ENCODE measurements at places on chromosomes 7 and 10.

DNA sequence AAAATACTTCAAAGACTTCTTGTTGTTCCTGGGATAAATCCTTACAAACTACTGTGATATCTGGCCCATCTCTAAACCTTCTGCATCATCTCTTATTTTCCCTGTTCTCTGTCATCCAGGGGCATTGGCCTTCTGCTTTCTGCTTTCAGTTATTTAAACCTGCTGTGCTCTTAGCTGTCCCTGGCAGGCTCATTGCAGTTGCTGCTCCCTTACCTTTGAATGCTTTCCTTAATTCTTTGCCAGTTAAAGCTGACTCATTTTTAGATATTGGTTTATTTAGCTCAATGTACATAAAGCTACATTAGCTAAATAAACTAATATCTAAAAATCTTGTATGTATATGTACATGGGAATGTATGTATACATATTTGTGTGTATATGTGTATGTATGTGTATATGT, 40.6 kb upstream of the CD36 start:
- no peak for DNase-seq

DNA sequence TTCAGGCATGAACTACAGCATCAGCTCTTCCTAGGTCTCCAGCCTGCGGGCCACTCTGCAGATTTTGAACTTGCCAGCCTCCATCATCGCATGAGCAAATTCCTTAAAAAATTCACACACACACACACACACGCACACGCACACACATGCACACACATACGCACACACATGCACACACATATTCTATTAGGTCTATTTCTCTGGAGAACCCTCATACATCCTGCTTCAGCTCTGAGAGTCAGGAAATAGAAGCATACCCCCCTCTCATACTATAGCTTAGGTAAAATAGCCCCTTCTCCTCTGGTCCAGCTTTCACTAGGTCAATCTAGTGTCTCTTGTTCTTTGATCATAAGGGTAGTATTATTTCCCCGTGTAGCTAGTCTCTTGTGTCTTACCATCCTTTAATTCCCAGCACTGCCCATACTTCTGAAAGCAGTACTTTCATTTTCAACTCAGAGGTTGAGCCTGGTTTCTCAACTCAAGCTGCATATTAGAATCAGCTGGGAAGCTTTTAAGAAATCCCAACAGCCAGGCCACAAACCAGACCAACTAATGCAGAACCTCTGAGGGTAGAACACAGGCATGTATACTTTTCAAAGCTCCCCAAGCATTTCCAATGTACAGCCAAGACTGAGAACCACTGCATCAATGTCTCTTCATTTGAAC, 30.9 kb upstream of the ITGB8 start:
- no peak for DNase-seq

DNA sequence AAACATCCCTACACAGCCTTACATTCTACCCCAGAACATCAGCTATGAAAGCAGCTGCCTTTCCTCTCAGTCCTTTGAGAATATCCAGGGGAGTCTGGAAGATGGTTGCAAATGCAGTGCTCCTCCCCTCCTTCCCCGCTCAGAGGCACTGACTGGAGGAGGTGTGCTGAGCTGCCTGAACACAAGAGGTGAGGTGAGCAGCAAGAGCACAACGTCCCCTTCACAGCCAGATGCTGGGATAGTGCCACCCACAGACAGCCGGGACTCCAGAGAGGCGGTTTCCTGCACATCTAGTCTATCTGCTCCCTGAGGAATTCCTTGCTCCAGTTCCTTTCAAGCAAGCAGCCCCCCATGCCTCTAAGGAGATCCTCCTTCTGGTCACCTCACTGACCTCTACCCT, 74.2 kb downstream of the EZH2 start:
- no peak for DNase-seq

GRCh38 chr10:106224676-106225075, 939.8 kb downstream of the SORCS1 start:
- no peak for DNase-seq

DNA sequence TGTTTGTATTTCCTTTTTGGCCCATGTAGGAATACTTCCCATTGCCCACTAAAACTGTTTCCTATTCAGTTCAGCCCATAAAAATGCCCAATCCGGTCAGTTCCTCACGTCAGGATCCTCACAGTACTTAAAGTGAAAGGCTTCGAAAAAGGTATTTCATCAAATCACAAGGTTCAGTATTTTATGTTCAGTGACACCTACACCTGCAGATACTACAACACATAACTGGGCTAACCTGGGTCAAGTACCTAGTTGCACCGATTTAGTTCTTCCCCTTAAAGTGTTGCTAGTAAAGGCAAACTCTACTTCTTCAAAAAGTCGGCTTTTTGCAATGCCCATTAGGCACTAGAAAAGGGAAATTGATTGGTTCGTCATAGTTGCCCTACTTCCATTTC, 1.1 kb downstream of the SNX13 start:
- no peak for DNase-seq

DNA sequence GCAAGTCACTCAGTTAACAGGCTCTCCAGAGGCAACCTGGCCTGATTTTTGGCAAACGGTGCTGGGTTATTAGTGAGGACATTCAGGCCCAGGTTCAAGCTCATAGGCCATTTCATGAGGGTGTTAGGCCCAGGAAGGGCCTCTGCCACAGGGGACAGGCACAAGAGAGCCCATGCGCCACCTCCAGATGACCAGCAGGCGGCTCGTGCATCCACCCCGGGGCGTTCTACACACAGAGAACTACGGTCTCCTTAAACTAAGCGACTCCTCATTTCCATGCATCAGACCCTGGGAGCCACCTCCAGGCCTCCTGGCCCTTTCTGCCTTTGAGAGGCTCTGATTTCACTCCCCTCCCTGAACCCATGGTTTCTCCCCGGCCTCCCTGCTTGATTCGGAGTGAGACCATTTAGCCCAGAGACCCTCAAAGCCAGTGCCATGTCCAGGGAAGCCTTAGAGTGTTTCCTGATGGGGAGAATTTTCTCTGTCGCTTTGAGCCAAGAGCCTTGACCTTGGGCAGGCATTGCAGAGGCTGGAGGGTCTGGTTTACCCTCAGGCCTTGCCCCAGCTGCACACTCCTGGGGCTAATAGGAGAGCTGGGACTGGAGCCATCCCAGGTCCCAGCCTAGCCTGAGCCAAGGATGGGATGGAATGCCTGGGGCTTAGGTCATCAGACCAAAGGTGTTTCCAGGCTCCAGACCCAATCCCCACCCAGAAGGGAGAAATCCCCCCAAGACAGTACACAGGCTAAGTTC, 188.0 kb downstream of the GRID1 start:
- DNase-seq: no peak

- DNase-seq: no peak
Observed at GRCh38 chr7:137694405-137694804, 152.4 kb downstream of the DGKI start.

- DNase-seq: no peak
Observed at GRCh38 chr10:93352638-93353383, 129.3 kb downstream of the MYOF start.

DNA sequence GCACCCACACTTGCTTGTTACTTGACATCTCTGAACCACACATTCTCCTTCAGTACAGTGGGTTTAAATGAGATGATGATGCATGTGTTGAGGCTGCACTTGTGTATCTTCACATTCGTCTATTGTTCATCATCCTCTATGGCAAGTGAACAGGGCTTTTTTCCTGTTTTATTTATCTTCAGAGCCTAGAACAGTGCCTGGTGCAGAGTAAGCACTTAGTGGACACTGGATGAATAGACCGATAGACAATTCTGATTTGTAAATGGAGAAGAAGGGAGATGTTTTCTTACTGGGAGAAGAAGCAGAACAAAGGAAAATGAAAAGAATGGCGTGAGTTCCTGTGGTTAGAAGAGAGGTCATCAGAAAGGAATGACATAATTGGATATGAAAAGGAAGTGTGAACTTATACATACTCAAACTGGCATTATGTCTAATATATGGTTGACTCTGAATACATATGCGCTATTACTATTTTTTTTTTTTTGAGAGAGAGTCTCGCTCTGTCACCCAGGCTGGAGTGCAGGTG, 99.7 kb downstream of the AVL9 start:
- DNase-seq: no peak

DNA sequence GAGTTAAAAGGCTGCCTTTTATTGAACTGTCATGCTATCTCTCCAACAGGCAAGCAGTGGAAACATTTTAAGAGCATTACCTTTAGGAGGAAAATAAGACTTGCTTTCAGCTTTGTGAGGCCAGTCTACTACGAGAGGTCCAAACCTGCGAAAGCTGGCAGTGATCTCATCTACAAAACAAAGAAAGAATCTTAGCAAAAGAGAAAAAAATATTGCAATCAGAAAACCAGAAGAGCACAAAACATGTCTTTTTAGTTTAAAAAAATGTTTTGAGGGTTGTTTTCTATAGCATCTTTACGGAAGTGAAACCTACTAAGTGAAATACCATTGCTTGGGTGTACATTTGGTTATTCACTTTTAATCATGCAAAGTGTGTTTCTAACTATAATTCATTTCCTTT, 147.9 kb downstream of the CPEB3 start:
- no peak for DNase-seq

GRCh38 chr7:16586081-16586874, 59.3 kb downstream of the ANKMY2 start:
- DNase-seq: no peak

GRCh38 chr7:90469554-90469953, at the start of gene PTTG1IP2:
PTTG1IP2 (plus strand) TSS chr7:90469639; CDS start chr7:90469787, 148 bp downstream.
- DNase-seq: no peak

DNA sequence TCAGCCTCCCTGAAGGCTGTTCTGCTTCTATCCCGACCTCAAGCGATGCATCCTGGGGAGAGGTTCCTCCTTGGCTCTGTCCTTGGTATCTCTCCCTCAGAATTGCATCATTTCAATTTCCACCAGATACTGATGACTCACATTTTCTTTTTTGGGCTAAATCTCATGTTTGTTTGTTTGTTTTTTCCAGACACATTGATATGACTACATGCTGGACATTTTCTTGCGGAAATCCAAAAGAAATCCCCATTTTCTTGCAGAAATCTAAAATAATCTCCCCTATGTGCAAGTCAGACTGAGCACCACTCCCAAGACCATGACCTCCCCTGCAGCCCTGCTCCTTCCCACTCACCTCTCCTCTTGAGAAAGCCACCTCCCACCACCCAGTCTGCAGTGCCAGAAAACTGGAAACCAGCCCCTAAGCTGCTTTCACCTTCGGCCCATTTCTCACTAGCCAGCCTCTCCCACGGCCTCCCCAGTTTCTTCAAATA, 260.2 kb upstream of the PRKCQ start:
- DNase-seq: no peak

GRCh38 chr10:18204039-18204835, 64.0 kb downstream of the CACNB2 start:
- no peak for DNase-seq

GRCh38 chr10:78407009-78407711, 373.5 kb downstream of the RPS24 start:
- DNase-seq: peak; percentile 45

DNA sequence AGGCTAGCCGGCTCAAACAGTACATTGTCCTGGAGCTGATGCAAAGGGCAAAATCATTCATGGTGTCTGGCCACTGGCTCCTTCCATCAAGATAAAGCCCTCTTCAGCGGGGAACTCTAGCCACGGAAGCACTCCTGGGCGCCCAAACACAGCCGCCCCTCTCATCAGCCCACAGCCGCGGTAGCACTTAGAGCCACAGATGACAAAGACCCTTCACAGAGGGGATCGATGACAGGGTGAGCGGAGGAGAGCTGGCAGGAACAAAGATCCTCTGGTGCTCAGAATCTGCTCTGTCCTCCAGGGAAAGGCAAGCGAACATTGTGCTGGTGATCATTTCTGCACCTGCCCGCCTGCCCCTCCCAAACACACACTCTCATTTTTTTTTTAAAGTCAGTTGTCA, 222.2 kb upstream of the NRP1 start:
- DNase-seq: no peak

- DNase-seq: no peak
Observed at GRCh38 chr7:117347480-117347879, 24.6 kb upstream of the WNT2 start.

- DNase-seq: no peak
Observed at GRCh38 chr10:49365675-49366415, 30.0 kb downstream of the DRGX start.

DNA sequence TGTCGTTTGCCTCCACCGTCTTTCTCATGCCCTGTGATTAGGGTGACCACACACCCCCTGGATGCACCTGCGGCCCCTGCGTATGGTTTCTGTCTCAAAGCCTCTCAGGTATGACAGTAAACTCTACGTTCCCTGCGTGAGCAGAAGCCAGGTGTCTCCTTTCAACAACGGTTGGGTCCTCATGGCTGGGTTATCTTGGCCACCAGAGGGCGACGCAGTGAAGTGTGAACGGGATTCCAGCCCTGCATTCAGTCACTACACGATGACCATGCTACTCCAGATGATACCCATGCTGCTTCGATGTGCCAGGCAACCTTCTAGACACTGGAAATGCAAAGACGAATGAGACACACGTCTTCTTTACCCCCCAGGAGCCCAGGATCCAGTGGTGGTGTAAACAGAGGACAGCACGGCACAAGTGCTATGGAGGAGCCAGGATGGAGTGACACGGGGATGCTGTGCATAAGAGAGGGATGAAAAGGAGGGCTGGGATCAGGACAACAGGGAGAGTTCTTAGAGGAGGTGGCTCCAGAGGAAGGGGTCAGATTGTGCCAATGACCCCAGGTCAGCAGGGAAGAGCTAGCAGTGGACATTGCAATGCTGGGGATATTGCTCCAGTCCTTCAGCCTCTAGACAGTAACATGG, 228.1 kb upstream of the PFKP start:
- no peak for DNase-seq

DNA sequence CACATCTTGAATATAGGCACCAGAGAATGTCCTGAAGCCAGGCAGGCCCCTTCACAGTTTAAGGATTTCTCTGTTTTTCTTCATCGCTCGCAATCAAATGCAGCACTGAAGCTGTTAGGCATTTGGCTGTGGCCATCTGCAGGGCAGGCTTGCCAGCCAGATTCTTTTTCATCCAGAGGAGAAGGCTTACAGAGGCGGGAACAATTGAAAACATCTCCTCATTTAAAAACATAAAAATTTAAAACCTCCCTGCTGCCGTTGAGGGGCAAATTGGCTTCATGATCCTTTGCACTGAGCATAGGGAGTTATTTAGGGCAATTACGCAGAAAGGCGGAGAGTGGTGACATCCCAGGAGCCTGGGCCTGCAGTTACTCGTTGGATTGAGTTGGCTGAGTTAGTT, 500.0 kb downstream of the TYW1 start:
- DNase-seq: no peak

- DNase-seq: no peak
Observed at GRCh38 chr10:4944841-4945240, 18.4 kb upstream of the AKR1C1 start.

DNA sequence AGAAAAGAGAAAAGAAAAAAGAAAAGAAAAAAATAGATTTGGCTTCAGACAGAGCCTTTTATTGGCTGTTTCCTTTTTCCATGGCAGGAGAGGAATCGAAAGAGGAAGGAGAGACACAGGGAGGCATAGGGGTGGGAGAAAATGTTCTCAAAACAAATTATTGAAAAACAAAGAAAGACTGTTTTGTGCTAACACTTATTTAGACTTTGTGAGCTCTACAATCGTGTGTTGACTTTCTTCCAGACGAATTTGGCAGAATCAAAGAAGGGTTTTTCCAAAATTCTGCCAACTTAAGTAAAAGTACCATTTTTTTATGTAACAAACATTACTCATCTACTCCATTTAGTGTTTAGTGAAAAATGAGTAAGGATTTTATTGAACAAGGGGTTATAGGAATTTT, 982.2 kb downstream of the REEP3 start:
- no peak for DNase-seq

- no peak for DNase-seq
Observed at GRCh38 chr10:58180666-58181065, 87.0 kb downstream of the IPMK start.

- no peak for DNase-seq
Observed at GRCh38 chr7:32586291-32587221, 91.3 kb downstream of the AVL9 start.
